ENCODE measurements at places on chromosomes 2 and 18. TPM values are rescaled to one million over a fixed set of nuclear protein-coding genes. Genes with fewer than 3 reads are reported as not detected.

GRB14 gene
- total RNA-seq, result 0.19 TPM

KLF11 gene
- 2.4 TPM for total RNA-seq

POTEI gene
- 0.14 TPM for total RNA-seq

- no peak for DNase-seq
Observed at GRCh38 chr18:50401888-50402287, 27.0 kb downstream of the SKA1 start.

- no peak for DNase-seq
Observed at GRCh38 chr2:172335736-172336135, 91.7 kb upstream of the ITGA6 start.

DNA sequence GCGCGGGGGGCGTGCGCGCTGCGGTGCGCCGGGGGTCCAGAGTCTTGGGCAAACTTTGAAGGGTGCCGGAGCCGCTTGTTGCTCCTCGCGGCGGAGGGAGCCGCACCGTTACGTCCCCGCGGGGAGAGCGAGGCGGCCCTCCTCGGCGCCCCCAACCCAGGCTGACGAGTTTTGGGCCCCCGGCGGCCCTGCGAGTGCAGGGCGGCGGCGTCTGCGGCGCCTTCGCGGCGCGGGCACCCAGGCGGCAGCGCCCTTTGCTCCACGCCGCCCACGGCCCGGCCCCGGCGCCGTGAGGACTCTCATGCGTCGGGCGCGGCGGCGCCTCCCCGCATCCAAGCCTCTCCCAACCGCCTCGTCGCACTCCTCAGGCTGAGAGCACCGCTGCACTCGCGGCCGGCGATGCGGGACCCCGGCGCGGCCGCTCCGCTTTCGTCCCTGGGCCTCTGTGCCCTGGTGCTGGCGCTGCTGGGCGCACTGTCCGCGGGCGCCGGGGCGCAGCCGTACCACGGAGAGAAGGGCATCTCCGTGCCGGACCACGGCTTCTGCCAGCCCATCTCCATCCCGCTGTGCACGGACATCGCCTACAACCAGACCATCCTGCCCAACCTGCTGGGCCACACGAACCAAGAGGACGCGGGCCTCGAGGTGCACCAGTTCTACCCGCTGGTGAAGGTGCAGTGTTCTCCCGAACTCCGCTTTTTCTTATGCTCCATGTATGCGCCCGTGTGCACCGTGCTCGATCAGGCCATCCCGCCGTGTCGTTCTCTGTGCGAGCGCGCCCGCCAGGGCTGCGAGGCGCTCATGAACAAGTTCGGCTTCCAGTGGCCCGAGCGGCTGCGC, 814 bp downstream of the FZD7 start:
- DNase-seq, result no peak

DNA sequence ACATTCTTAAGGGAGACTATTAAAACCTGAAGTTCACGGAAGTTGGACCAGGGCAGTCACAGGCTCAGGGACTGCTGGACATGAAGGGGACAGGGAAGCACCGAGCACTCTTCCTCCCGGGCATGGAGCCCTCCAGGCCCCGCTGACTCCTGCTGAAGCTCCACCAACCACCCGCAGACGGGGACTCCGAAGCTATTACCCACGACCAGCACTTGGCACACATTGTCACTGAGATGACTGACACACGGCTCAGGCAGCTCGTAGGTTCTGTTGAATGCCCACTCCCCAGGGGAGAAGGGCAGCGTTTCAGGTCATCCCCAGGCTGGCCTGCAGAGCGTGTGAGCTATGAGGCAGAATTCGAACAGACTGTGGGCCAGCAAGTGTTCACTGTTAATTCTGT, 234.8 kb downstream of the NDUFA10 start:
- DNase-seq, result no peak

SERPINB12 gene
- 2.6 TPM for total RNA-seq

DNA sequence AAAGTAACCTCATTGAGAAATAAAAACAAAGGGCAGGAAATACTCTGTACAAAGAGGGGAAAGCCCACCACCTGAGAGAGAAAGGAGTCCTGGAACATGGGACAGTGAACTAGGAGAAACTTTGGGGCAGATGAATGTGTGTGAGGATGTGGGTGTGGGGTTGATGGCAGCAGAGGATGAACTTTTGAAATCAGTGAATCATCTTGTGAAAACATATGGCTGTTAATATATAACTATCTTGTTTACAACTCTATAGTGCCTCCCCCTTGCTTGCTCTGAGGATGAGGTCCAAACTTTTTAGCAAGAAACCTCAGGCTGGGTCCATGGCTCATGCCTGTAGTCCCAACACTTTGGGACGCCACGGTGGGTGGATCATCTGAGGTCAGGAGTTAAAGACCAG, 171.8 kb upstream of the LHCGR start:
- no peak for DNase-seq
